ENCODE measurements at places on chromosomes 1 and 21. TPM values are rescaled to one million over a fixed set of nuclear protein-coding genes. Genes with fewer than 3 reads are reported as not detected.

The SPOCD1 gene
- 0.25 TPM for total RNA-seq

- no peak for DNase-seq
- H3K27ac ChIP-seq, result no peak overlapping the region
- H3K27me3 ChIP-seq, result peaks cover 14% of the 10 kb centered on the region
- H3K36me3 ChIP-seq, result no peaks in the 10 kb centered on the region
- H3K4me1 ChIP-seq, result no peaks in the 10 kb centered on the region
Observed at GRCh38 chr1:42891465-42892138, 45.2 kb downstream of the ZNF691 start.

The MNDA gene
- not detected for total RNA-seq

The PBXIP1 gene
- 74.6 TPM for total RNA-seq

GRCh38 chr1:186443638-186444037 is 17.3 kb downstream of the PDC start:
- no peaks in the 10 kb centered on the region for H3K36me3 ChIP-seq
- no peak overlapping the region for H3K4me3 ChIP-seq
- H3K27me3 ChIP-seq, result no peaks in the 10 kb centered on the region
- H3K4me1 ChIP-seq, result peaks cover 12% of the 10 kb centered on the region

The KRTAP10-12 gene
- total RNA-seq, result not detected

Data from activated CD4-positive, alpha-beta T cell treated with anti-CD3 and anti-CD28 coated beads, Interleukin-2, amount 10 ng/mL, durations not matched to agents 7 days and 5 days (primary cell).